GM12891 (cell line): ENCODE measurements at places on chromosomes 6 and 20.
A peak's percentile ranks its signal among the peaks of the same experiment; 100 is the strongest.

DNA sequence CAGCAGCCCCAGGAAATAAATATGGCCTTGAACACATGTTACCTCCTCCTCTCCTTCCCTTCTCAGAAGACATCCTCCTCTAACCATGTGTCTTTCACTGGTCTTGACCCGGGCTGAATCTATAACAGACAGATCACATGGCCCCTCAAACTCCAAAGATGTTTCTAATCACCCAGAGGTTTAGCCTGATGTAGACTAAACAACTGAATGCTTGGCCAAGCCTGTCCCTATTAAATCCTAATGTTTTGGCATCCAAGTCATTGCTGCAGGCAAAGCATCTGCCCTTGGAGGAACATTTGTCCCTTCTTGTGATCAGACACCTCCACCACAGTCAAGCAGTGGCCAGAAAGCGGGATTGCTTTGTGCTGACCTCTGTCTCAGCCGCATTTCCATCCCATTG lies 65.5 kb downstream of the ANKRD60 start:
- no peak for DNase-seq

GRCh38 chr6:25215881-25216280 lies 63.3 kb upstream of the CARMIL1 start:
- no peak for DNase-seq

- no peak for DNase-seq
These were observed 630.8 kb downstream of the PHF3 start for GRCh38 chr6:64266351-64266821.

DNA sequence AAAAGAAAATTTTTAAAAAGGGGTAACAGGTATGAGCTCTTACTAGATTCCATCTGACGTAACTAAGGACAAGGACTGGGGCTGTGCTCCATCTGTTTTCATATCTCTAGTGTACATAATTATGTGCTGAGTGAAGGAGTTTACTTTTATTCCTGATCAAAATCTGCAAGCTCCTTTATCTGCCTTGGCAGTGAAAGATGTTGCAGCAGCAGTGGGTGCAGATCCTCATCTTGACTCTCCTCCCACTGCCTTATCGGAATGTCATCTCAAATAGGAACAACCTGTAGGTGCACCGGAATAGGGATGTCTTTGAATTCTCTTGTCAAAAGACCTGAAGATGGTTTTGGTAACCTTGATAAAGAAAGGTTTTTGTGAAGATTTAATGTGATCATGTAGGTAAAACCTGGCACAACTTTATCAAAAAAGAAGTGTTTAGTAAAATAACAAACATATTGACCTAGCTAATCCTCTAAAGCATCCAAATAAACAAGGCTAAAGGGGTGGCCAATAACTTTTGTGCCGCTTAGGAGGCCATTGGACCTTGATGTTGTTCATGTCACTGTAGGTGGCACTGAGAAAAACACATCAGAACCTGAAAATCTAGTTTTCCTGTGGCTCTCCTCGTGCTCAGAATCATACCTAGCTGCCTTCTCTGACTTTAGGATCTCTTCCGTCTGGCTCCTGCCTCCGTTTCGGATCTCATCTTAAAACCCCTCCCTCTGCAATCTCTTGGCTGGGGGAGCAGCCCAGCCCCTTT lies 19.0 kb upstream of the SLC16A10 start:
- no peak for DNase-seq

DNA sequence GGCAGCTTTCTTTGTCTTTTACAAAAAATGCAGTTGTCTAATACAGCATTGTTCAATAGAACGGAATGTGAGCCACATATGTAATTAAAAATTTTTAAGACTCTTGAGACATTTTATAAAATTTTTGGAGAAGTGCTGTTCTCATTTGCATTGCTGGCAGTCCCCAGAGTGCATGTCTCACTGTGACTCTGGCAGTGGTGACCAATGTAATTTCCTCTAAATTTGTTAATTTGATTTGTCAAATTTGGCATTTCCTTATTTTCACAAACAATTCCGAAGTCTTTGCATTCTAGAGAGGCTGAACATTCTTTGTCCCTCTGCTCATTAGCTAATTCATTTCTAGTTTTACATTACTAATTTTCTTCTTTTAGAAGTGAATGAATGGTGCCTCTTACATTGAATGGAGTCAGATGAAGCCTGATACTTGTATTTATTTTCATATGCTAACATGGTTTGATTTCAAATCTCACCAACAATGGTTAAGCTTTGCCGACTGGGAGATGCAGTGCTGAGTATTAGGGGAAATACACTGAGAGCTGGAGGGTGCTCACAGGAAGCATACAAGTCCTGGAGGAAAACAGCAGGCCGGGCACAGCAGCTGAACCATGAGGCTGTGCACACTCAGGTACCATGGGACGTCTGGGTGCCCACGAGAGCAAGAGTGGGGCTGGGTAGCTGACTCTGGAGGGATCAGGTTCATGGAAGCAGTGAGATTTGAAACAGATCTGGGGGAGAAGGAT lies 68.5 kb upstream of the ARMC2 start:
- DNase-seq, result no peak

GRCh38 chr6:54134935-54135334 lies 23.7 kb downstream of the MLIP start:
- DNase-seq, result no peak

- no peak for DNase-seq
These were observed 32.4 kb upstream of the FBXO9 start for GRCh38 chr6:53032849-53033248.

DNA sequence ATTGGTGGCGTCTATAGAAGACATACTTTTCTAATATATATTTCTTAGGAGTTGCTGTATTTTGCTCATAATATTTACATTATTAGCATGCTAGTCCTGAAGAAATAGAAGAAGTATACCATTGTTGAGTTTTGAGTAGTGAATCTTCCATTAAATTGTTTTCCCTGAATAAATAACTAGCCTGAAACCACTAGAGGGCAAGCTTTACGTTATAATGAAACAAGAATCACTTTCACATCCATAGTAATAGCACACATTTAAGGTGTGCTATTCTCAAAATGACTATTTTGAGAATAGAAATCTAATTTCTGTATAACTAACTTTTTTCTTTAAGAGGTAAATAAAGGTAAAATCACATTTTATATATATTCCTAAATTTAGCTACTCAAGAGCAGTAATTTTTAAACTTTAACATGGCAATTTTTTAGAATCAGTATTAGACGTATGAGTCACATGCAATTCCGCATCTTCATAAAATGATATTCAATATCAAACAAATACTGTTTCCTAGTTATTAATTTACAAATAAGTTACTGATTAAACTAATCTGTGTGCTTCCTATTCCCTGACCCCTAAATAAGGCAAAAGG lies 213.2 kb upstream of the MANEA start:
- peak; percentile 1 for DNase-seq

GRCh38 chr20:57737349-57737748 lies 27.5 kb upstream of the PMEPA1 start:
- no peak for DNase-seq

DNA sequence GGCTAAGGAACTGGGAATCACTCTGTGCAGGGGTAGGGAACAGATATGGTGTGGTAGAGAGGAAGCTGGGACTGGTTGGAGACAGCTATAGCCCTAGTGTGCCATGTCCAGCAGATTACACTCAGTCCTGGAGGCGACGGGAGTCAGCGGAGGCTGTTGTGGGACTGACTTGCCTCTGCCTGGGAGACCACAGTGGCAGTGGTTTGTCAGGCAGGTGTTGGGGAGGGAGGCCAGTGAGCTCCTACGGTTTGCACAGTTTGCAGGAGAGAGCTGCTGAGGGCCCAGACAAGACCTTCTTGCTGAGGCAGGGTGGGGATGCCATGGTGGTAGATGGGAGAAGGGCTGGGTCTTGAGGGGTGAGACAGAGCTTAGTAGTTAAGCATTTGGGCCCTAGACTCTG lies 4.9 kb downstream of the PLCG1 start:
- DNase-seq, result no peak

- DNase-seq, result no peak
These were observed 30.0 kb upstream of the PHACTR2 start for GRCh38 chr6:143647732-143648131.

- DNase-seq, result peak; percentile 4
These were observed 80.1 kb upstream of the PTPRK start for GRCh38 chr6:128600397-128600951.

DNA sequence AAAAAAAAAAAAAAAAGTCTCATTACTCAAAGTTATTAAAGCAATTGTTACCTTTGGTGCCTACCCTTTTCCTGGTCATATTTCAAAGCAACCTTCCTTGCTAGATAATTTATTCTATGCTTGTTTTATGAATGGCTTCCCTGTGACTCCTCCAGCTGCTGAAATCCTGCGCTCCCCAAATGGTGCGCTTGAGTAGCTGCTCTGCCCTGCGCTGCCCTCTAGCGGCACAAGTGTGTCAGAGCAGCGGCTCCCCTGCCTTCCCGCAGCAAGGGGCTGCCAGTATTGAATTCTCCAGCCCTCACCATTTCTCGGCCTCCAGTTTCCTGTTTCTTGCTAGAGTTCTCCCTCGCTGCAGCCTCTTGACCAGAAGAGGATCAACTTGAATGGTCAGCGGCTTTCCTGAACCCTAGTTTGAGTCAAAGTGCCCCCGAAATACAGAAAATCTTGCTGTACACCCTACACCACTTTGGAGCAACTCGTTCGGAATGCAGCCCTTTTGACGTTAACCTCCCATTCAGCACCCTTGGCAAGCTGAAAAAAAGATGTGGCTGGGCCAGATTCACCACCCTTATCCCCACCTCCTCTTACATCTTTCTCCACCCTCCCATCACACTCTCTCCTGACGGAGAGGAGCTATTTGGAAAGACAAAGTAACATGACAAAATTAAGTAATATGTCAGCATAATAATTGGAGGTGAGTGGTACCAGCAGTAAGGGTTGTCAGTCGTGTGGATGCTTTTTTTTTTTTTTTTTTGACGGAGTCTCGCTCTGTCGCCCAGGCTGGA lies 60.4 kb upstream of the KLHL31 start:
- peak; percentile 58 for DNase-seq

DNA sequence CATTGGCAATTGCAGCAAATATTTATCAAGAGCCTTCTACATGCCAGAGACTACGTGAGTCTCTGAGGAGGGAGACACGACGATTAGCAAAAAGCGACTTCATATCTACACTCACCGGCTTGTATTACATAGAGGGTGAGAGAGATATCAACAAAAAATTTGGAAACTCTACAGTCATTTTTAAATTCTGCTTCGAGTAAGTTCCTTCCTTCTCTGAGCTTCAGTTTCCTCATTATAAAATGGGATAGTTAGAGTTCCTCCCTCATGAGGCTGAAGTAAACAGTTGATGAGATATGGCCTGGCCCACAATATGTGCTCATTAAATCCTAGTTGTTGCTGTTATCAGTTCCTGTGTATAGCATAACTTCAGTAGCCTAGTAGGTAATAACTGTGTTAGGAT lies 64.1 kb upstream of the SIRPA start:
- no peak for DNase-seq
